Effector CD8-positive, alpha-beta T cell (primary cell): ENCODE measurements at places on chromosomes 3 and 15.

DNA sequence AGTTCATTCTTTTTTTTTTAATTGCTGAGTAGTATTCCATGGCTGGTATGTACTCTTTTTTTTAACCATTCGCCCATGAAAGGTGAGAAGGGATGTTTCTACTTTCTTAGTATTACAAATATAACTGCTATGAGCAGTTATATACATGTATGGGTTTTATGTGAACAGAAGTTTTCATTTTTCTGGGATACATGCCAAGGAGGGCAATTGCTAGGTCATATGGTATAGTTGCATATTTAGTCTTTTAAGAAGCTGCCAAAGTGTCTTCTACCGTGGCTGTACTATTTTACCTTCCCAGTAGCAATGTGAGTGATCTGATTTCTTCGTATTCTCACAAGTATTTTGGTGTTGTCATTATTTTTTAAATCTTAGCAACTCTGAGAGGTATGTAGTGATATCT lies 11.2 kb upstream of the KLHL40 start:
- no peak for DNase-seq

GRCh38 chr15:62549345-62549970 lies 384.4 kb upstream of the C2CD4B start:
- DNase-seq, result no peak

GRCh38 chr3:33355611-33356010 lies 78.4 kb downstream of the FBXL2 start:
- no peak for DNase-seq

DNA sequence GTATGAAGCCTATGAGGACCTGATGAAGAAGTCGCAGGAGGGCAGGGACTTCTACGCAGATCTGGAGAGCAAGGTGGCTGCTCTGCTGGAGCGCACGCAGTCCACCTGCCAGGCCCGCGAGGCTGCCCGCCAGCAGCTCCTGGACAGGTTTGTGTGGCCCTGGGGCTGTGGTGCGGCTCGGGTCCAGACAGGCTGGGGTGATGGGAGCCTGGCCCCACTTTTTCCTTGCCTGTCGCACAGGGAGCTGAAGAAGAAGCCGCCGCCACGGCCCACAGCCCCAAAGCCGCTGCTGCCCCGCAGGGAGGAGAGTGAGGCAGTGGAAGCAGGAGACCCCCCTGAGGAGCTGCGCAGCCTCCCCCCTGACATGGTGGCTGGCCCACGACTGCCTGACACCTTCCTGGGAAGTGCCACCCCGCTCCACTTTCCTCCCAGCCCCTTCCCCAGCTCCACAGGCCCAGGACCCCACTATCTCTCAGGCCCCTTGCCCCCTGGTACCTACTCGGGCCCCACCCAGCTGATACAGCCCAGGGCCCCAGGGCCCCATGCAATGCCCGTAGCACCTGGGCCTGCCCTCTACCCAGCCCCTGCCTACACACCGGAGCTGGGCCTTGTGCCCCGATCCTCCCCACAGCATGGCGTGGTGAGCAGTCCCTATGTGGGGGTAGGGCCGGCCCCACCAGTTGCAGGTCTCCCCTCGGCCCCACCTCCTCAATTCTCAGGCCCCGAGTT lies 29.0 kb downstream of the PTPN23 start:
- no peak for DNase-seq

GRCh38 chr3:115341208-115341607 lies 194.1 kb upstream of the ZBTB20 start:
- DNase-seq, result no peak

- no peak for DNase-seq
Measured at GRCh38 chr3:128835096-128835495, 44.3 kb upstream of the ACAD9 start.

DNA sequence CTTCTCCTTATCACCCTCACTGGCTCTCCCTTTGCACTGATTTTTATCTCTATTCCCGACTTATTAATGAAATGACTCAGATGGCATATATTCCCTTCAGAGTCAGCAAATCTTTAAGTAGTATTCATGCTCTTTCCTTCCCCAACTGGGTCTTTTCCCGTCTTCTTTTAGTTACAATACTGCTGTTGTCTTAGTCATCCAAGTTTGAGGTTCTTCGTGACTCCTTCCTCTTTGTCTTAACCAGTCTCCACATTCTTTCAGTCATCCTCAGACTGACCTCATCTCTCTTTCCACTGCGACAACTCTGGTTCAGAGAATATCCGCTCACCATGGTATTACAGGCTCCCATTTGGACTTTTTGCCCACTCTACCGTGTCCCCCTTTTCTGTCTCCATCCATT lies 12.4 kb downstream of the WDR5B start:
- no peak for DNase-seq

- no peak for DNase-seq
Measured at GRCh38 chr3:42719002-42719401, 16.4 kb upstream of the HHATL start.

DNA sequence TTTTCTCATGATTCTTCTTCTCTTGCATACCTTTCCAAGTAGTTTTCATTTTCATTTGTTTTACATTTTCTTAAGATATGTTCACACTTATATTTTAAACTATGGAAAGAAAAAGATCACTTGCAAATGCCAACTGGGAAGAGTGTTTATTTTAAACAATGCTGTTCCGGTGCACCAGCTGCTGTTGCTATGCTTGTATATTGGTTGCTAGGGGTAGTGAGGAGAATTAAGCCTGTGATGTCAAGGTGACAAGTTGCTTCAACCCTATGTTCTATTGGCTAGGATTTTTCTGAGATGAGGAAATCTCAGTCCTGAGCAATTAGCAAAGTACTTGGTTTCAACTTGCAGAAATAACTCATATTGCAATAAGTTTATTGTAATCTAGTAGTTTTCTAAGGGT lies 500.1 kb downstream of the MFSD1 start:
- DNase-seq, result no peak

- no peak for DNase-seq
Measured at GRCh38 chr3:66639809-66640356, 139.1 kb upstream of the LRIG1 start.

DNA sequence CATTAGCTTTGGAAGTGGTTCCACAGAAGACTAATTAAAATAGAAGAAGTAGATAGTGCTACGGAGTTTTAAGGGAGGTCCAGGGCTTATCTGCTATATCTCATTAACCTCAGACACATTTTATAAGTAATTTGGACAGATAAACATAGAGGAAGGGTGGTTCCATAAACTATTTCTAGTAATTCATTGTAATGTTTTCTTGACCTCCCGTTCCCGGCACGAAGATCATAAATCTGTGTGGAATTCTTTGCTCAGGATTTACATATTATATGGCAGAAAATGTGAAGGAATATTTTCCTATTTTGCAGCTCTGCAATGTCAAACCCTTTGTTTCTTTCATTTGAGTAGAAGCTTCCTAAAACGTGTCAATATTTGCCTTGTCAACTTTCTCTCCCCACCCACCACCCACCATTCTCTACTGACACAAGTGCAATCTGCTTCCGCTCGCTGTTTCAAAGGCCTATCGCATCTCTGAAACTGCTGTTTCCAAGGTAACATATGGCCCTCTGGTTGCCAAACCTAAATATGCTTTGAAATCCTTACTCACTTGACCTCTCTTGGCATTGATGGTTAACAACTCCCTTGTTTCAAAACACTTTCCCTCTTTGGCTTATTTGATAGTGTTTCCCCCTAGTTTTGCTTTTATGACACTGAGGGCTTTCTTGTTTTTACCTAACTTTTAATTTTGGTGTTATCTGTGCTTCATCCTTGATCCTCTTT lies 21.4 kb upstream of the PLSCR5 start:
- DNase-seq, result no peak

GRCh38 chr15:101169495-101170071 lies 82.3 kb downstream of the CHSY1 start:
- no peak for DNase-seq

GRCh38 chr3:78818161-78818985 lies 949.4 kb downstream of the ROBO1 start:
- DNase-seq, result no peak

- no peak for DNase-seq
Measured at GRCh38 chr15:68487087-68487843, 55.3 kb upstream of the ITGA11 start.

DNA sequence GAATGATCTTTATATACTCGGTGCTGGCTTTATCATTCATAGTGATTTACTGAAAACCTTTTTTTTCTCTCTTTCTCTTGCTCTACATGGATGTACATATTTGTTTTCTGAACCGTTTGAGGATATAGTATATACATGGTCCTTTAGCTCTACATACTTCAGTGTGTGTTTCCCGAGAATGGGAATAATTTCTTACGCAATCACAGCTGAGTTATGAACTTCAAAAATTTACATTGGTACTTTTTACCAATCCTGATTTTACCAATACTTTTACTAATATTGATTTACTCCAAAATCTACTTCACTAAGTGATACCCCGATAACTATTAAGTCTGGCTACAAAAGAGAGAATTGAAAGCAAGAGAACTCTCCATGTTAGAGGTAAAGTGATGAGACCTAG lies 294.3 kb upstream of the ICE2 start:
- DNase-seq, result no peak
